ENCODE measurements at places on chromosomes 6 and 20. TPM values are rescaled to one million over a fixed set of nuclear protein-coding genes. Genes with fewer than 3 reads are reported as not detected.

- H3K27me3 ChIP-seq: no peaks in the 10 kb centered on the region
- H3K36me3 ChIP-seq: no peaks in the 10 kb centered on the region
- DNase-seq: no peak
- no peaks in the 10 kb centered on the region for H3K4me1 ChIP-seq
- H3K27ac ChIP-seq: no peak overlapping the region
- no peak overlapping the region for H3K4me3 ChIP-seq
Measured at GRCh38 chr6:33737267-33738026, 9.3 kb downstream of the IP6K3 start.

DNA sequence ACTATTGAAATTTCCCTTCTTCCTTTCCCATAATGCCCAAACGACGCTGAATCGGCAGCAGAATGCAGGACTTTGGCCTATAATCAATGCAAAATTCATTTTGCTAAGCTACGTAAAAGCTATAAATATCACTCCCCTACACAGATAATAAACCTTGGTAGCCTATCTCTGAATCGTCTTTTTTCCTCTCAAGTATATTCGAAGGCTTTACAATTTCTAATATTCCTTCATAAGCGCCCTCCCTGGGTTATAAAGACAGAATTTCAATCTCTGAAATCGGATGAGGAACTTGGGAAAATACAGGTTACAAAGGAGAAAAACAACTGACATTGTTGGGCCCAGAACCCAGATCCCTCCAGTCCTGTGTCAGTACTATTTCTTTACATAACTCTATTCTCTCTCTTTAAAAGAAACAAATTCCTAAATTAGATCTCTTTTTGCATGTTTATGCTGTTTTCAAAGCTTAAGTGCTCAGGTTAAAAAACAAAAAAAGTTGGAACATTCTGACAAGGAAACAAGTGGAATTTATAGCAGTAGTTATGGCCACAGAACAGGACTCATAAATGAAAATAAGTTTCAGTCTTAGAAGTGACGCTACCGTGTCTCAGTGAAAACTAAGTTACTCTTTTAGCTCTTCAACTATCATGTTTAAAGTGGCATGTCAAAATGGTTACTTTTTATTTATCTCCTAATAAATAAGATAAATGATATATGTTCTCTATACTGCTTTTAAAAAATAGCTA is 84.5 kb downstream of the SESN1 start:
- no peaks in the 10 kb centered on the region for H3K36me3 ChIP-seq
- peaks cover 60% of the 10 kb centered on the region for H3K4me1 ChIP-seq
- DNase-seq: no peak
- peak overlapping the region; percentile 92 for H3K27ac ChIP-seq
- H3K27me3 ChIP-seq: no peaks in the 10 kb centered on the region

DNA sequence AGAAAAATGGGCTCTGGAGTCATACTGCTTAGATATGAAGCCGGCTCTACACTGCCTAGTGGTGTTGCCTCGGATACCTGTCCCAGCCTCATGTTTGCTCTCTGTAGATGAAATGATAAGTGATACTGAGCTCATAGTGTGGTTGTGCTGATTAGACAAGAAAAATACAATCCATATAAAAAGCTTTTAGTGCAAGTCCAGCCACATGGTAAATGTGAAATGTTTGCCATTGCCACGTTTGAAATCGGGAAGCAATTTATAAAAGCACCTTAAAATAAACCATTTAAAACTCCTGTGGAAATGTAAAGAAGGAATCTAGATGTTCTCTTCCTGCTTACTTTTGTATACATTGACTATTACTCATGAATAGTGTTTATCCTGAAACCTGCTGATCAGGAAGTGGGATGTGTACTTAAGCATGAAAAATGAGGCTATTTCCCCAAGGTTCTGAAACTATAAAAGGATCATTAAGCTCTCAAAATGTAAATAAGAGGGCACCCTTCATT is 13.1 kb upstream of the PBOV1 start:
- DNase-seq: no peak
- peaks cover 5% of the 10 kb centered on the region for H3K27me3 ChIP-seq
- H3K4me3 ChIP-seq: no peak overlapping the region
- no peak overlapping the region for H3K27ac ChIP-seq
- no peaks in the 10 kb centered on the region for H3K36me3 ChIP-seq

GRCh38 chr6:11357285-11357684 is 124.8 kb upstream of the NEDD9 start:
- peaks cover 43% of the 10 kb centered on the region for H3K36me3 ChIP-seq
- no peak overlapping the region for H3K4me3 ChIP-seq
- H3K27ac ChIP-seq: no peak overlapping the region
- H3K4me1 ChIP-seq: peaks cover 89% of the 10 kb centered on the region
- no peaks in the 10 kb centered on the region for H3K27me3 ChIP-seq
- DNase-seq: no peak

DNA sequence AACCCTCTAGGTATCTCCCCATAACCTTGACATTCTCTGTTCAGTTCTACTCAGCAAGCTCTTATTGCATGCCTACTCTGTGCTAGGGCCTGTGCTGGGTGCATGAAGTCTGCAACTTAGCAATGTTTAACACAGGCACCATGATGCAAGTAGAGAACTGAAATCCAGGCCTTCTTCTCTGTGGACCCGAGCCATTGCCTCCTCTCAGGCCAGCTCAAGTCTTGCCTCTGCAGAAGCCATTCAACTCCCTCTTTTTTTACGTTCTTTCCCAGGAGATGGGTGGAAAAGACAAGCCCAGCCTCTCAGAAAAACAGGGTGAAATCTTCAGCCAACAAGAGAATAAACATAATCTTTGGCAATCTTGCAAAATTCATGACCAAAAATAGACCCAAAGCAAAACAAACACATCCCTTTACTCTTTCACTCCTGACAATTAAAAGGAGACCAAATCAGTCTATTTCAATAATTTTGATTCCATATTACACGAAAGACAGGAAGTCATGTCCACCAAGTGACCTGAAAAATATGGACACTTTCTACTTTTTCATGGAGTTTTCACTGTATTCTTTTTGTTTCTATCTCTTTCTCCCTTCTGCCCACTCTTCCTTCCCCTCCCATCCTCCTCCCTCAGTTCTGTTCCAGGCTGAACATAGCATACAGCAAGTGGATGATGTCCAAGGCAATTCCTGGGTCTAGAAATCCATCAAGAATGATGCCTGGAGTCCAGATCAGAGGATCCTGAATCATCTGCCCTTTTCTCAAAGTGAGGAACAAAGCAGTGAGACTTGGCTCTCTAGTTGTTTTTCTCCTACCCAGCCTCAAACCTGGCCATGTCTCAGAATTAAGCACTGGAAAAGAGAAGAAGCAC is 45.4 kb upstream of the MOCS1 start:
- no peak overlapping the region for H3K27ac ChIP-seq
- no peak overlapping the region for H3K4me3 ChIP-seq
- no peaks in the 10 kb centered on the region for H3K36me3 ChIP-seq
- H3K27me3 ChIP-seq: peaks cover 3% of the 10 kb centered on the region

DNA sequence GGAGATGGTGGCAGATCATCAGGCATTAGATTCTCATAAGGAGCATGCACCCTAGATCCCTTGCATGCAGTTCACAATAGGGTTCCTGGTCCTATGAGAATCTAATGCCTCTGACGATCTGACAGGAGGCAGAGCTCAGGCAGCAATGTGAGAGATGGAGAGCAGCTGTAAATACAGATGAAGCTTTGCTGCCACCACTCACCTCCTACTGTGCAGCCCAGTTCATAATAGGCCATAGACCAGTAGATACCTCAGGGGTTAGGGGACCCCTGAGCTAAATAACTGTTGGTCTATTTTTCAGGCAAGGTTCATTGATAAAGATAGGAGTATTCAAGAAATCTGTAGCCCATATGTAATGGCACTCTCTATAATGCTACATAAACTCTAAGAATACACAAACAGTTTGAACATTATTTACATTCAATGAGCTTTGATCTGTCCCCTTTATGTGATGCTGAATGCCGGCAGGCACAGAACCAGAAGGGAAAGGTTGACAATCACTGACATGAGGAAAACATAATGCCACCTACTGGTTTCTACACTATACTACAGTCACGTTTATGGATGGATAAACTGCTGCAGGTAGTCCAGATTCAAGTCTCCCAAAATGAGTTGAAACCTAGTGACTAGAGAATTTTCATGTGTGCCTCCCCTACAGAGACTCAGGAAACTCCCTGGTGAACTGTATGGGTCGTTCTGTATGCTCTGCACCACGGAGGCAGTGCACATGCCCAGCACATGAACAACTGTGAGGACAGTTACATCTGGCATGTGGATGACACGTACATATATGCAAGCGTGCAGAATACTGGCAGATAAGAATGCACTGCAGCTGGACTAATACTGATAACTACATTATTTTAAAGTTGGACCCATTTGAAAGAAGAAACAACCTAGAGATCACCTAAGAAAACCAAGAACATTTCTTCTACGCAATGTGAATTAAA is 72.0 kb downstream of the DST start:
- no peaks in the 10 kb centered on the region for H3K36me3 ChIP-seq
- H3K4me1 ChIP-seq: no peaks in the 10 kb centered on the region
- H3K27me3 ChIP-seq: peaks cover 4% of the 10 kb centered on the region
- no peak for DNase-seq

DNA sequence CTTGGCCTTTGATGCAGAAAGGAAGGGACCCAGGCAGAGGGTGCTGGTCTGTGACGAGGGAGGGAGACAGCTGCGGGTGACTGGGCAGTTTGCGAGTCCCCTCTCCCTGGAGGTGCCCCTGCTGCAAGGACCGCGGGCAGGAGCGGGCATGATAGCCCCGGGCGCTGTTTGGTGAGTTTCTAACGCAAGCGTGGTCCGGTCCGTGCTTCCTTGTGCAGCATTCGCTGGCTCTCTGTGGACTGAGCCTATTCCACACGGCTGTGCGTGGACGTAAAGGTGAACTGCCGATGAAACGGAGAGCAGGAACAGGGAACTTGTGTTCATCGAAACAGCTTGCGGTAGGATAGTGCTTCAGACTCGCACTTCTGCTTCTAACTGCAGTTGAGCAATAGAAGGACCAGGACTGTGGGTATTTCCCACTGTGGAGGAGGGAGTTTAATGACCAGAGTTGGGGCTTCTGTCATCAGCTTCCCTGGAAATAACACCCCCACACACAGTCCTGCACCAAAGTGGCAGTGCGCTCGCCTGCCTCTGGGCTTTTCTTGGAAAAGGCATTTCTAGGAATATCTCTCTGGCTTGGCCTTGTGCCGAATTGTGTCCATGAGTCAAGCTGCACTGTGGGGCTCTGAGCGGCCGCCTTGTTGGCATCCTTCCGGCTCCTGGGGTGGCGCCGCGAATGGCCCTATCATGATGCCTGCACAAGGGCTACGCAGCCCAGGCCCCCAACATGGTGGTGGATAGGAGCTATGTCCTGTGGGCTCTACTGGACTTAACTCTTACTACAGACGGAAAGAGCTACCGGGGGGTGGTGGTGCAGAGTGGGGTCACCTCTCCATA is 48.9 kb downstream of the DUSP22 start:
- no peaks in the 10 kb centered on the region for H3K27me3 ChIP-seq
- H3K4me3 ChIP-seq: no peak overlapping the region
- peaks cover 34% of the 10 kb centered on the region for H3K4me1 ChIP-seq
- no peak for DNase-seq
- no peak overlapping the region for H3K27ac ChIP-seq

GRCh38 chr6:112114577-112115223 is 27.3 kb downstream of the FAM229B start:
- H3K4me3 ChIP-seq: no peak overlapping the region
- H3K27ac ChIP-seq: no peak overlapping the region
- peaks cover 9% of the 10 kb centered on the region for H3K27me3 ChIP-seq
- peaks cover 14% of the 10 kb centered on the region for H3K4me1 ChIP-seq

DNA sequence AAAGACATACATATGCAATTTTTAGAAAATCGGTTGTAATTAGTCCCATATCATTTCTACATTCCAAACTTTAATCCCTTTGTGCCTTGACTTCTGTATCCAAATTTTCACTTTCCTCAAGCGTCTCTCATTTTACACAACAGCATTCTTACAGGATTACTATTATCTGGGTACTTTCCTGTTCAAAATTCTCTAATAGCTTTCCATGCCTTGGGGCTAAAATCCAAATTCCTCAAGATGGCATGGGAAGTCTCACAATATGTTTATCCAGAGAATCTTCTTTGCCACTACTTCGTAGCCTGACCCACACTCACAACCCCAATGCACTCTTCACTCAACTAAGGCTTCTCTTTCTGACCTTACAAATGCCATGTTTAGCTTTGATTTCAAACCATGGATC is 125.0 kb downstream of the TBX18 start:
- H3K4me3 ChIP-seq: no peak overlapping the region
- DNase-seq: no peak
- H3K4me1 ChIP-seq: no peaks in the 10 kb centered on the region
- H3K27me3 ChIP-seq: no peaks in the 10 kb centered on the region

TUBE1 gene
- 39.2 TPM for total RNA-seq

WFDC2 gene
- 0.38 TPM for total RNA-seq

NELFE gene
- total RNA-seq: 87.1 TPM

CAGE1 gene
- 0.22 TPM for total RNA-seq

SLC22A23 gene
- 1.0 TPM for total RNA-seq
